ENCODE measurements at places on chromosomes 6 and 20. TPM values are rescaled to one million over a fixed set of nuclear protein-coding genes. Genes with fewer than 3 reads are reported as not detected.

HINT3 gene
- total RNA-seq, result 20.5 TPM

COL20A1 gene
- not detected for total RNA-seq

GRCh38 chr20:49672096-49672664 is 41.5 kb downstream of the B4GALT5 start:
- DNase-seq, result no peak

GRCh38 chr20:58891718-58892140 is 39.2 kb downstream of the GNAS start:
- no peak for DNase-seq

DNA sequence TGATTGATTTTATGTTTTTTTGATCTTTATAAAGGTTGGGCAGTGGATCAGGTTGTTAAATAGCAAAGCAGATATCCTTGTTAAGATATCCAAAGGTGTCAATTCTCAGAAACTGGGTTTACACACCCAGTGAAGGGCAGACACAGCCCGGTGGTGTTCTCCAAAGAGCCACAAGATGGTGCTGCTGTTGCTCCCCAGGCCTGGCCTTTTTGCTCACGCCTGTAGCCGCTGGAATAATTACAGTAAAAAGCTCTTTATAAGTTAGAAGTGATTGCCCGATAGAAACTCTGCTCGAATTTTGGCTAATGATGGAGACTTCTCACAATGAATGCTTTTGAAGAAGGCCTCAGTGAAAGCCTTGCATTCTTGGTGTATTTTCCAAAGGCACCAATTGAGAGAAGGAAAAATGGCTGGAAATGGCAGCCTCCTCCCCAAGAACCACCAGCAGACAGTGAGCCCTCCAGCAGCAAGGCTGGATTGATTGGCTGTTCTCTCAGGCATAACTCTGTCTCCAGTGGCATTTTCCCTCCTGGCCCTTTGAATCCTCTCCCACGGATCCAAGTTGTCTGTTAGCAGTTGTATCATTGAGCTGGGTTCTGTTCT is 120.5 kb upstream of the CHD6 start:
- DNase-seq, result no peak

All from mesenteric fat pad (tissue), 1 donor.